D721Med (cell line): ENCODE measurements at places on chromosomes 12 and 14.

- DNase-seq, result no peak
Observed at GRCh38 chr12:55702861-55703260, 4.8 kb downstream of the ITGA7 start.

DNA sequence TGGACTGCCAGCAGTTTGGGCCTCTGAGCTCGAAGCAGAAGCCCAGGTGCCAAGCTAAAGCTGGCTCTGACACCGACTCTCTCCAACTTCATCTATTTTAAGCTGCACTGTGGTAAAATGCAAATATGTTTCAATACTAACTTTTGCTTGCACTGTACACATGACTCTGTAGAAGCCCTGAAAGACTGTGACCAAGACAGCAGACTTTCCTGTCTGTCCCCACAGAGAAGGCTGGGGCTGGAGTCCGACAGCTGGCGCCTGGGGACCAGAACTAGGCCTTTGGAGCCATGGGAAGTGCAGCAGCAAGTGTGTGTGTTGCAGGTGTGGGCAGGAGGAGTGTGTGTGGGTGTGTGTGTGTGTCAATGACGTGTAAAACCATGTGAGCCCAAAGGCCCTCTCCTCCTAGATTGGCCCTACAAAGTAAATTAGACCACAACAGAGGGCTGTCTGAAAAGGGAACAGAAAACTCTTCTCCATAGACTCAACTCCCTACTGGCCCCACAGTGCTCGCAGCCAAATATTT, 16.4 kb upstream of the RAB35 start:
- no peak for DNase-seq

DNA sequence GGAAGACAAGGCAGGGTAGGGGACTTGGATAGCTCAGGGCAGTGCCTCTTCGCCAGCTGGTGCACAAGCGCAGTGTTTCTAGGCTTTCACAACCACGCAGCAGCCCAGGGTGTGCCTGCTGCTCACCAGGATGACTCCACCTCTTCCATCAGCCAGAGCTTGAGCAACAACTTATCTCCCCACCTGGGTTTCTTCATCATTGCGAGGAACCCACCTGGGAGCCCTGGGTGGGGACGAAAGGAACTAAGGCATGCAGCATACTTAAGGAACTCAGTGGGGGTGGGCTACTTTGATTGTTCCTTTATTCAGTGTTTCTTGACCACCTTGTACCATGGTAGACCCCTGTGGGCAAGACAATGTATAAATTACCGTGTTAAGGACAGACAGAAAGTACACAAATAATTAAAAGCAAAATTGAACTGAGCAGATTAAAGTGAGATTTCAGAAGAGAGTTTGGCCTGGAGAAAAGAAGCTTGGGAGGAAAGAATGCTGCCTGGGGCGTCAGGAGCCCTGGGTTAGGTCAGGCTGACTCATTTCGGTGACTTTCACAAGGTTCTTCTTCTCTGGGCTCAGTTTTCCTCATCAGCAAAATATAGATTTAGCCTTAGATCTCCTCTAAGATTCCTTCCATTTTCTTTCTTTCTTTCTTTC, 22.9 kb downstream of the KRT18 start:
- DNase-seq, result no peak

DNA sequence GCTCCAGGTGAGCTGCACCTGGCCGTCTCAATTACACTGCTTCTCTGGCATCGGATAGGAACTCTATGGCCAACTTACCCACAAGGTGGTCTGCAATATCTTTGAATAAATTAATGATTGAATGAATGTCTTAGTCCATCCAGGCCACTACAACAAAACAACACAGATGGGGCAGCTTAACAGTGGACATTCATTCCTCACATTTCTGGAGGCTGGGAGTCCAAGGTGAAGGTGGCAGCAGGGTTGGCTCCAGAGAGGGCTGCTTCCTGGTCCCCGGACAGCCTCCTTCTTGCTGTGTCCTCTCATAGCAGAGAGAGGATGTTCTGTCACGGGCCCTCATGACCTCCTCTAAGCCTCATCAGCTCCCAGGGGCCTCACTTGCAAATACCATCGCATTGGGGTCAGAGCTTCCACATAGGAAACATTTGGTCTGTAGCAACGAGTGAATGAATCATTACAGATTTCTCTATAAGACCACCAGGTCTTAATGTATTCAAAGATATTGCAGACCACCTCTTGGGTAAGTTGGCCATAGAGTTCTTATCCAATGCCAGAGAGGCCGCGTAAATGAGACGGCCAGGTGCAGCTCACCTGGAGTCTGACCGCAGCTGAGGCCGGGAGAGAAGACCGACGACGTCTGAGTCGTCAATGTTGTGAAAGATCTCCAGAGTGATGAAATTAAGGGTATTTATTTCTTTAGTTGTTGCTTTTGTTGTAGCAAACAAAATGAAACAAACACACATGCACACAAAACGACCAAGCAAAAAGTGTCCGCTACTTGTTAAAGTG, 182.7 kb upstream of the C14orf180 start:
- no peak for DNase-seq

DNA sequence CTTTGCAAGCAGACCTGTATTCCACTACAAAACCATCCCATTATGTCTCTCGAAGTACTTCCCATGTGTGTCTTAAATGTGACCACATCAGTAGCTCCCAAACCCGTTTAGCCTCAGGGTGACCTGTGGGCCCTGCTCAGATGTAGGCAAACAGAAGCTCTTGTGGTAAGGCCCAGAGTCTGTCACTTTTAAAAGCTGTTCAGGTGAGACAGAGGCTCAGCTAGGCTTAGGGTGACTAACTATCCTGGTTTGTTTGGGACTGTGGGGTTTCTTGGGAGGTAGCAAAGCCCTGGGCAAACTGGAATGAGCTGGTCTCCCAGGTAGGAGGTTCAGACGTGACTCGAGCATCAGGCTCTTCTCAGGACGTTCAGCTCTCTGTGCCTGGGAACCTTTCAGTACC, 64.5 kb upstream of the VASH1 start:
- DNase-seq, result no peak

- no peak for DNase-seq
Observed at GRCh38 chr12:90630006-90630405, 325.0 kb downstream of the CCER1 start.

DNA sequence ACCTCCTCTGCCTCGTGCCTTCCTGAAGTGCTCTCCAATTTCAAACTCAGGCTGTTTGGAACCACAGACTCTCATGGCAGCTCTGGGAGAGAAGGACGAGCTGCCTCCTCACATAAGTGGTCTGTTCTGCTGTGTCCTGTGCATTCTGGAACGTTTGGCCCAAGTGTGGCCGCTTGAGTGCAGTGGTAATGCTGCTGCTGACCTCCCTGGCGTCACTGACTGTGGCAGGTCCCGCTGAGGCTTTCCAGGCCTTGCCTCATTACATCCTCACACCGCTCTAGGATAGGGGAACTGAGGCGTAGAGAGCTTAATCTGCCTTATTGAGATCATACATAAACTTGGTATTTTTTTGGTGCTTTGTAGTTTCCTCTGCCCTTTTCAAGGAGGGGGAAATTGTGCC, 14.2 kb downstream of the CCDC92 start:
- no peak for DNase-seq

DNA sequence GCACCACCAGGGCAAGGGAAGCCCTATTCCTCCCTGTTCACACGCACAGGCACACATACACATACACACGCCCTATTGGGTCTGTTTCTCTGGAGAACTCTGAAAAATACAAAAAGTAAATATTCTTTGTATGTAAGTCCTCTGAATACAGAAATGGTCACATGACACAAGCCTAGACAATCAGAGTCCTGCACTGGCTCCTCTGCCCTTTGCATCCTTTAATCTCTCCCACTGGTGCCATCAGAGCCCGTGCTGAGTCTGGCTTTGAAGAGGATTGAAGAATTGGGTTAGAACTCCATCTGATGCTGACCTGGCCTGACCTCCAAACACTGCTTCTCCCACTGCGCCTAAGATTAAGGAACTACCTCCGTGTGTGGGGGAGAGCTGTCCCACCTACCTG, 273.2 kb upstream of the TBX3 start:
- DNase-seq, result no peak

DNA sequence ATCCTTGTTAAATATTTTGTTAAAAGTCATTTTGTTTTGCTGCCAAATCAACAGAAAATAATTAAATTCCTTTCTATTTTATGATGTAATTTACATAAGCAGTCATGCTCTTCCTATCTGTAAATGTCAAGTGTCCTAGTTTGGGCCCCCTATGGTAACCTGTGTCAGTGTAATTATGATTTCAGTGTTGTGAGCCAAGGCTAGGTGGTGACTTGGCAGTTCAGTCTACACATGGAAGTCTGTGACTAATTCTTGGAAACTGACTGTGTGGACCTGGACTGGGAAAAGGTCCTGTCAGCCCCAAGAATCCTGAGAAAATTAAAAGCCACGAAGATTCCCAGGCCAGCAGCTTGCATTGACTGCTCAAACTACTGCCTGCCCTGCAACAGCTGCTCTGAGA, 371.0 kb downstream of the FUT8 start:
- DNase-seq, result no peak

DNA sequence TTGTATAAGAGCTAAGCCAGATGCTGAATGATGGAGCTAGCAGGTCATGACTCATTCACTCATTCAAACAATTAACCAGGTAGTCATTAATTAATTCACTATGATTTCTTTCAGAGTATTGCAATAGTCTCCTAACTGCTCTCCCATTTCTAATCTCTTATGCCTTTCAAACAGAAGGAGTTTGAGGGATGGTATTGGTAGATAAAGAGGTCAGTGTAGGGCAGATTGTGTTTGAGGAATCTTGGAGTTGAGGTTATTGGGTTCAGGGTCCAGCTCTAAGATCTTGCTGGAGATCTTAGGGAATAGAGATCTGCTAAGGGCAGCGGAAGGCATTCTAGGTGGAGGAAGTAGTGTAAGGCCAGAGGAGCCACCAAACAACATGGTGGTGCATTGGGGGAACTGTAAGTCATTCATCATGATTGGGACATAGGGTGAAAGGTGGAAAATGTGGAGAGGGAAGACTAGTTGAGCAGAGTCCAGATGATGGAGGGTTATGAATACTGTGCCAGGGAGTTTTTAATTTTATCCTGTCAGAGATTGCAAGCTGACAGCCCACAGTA, 11.7 kb downstream of the DGKA start:
- no peak for DNase-seq

GRCh38 chr14:90999299-90999698, 61.1 kb downstream of the RPS6KA5 start:
- no peak for DNase-seq

- DNase-seq, result no peak
Observed at GRCh38 chr12:28346567-28346966, 156.3 kb downstream of the CCDC91 start.

DNA sequence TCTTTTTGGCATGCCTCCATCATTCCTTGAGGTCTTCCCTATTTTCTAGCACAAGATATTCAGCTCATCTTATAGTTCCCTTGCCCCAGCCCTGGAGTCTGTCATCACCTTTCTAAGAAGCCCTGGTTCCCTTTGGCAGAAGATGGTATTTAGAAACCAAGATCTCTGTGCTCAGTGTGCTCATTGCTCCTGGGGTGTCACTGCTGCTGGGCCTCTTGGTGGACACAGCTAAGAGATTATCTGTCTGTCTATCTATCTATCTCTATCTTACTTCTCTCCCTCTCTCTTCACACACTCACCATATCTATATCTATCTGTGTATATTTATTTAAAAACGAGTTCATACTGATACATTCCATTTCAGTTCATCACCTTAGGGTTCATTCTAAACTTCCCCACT, 67.2 kb downstream of the DAO start:
- DNase-seq, result no peak

GRCh38 chr12:27733052-27733656, 22.5 kb downstream of the MRPS35 start:
- DNase-seq, result no peak

DNA sequence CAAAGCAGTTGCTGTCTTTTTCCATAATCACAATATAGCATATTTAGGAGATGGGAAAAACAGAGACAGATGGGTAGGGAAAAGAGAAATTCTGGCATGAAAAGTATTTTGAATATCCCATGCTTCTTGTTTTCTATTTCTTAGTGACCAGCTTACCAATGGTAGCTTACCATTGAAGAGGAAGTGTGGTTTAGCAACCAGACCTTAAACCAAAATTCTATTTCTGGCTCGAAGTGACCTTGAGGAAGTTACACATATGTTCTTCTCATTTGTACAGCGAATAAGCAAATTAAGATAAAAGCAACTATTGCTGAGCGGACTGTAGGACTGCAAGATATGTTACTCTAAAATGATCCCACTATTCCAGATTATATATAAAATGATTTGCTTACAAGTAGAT, 82.9 kb downstream of the FGD4 start:
- DNase-seq, result no peak

- no peak for DNase-seq
Observed at GRCh38 chr12:66808606-66809005, 129.7 kb upstream of the GRIP1 start.

- DNase-seq, result no peak
Observed at GRCh38 chr12:114355389-114356088, 50.4 kb downstream of the TBX5 start.

DNA sequence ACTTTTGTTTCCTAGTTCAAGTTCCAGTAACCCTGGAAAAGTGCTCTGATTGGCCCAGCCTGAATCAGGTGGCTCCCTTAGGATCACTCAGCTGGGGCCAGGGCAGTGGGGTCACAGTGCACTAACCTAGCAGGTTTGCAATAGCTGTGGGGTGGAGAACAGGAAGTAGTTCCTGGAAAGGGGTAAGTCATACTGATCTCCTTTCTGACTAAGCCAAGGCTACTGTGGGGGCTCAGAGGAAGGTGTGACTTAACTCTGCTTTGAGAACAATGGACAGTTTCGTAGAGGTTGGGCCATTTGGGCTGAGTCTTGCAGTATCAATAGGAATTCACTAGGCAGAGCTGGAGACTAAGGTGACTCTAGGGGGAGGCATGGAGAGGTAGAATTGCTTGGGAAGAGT, 89.4 kb downstream of the KIF26A start:
- DNase-seq, result no peak

- no peak for DNase-seq
Observed at GRCh38 chr14:101813171-101813759, 51.8 kb downstream of the PPP2R5C start.

DNA sequence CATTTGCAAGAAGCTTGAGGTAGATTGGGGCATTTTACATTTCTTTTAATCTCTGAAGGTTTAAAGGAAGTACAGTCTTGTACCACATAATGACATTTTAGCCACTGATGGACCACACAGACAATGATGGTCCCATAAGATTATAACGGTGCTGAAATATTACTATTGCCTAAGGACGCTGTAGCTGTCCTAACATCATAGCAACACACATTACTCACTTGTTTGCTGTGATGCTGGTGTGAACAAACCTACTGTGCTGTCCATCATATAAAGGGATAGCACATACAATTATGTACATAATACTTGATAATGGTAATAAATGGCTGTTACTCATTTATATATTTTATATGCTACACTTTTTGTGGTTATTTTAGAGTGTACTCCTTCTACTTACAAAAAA, 127.1 kb upstream of the CPNE8 start:
- DNase-seq, result no peak

GRCh38 chr12:25264862-25265261, 14.1 kb upstream of the KRAS start:
- DNase-seq, result no peak

DNA sequence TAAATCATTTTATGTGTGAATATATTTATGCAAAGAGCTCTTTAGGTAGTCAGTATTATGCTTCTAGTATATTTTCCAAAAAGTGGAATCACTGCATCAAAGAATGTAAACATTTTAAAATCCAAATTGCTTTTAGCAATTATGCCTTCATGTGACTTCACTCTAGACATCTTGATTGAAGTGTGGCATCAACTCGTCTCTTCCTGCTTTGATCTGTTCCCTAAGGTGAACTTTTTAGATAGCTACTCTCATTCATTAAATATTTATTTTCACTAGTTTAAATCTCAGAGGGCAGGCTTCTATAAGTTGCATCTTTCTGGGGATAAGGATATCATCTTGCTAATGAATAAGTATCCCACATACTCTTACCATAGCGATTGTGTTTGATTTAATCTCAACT, 39.2 kb downstream of the DHRS2 start:
- DNase-seq, result no peak

- no peak for DNase-seq
Observed at GRCh38 chr14:89667983-89668382, 250.9 kb upstream of the FOXN3 start.
